ENCODE measurements at places on chromosomes 7 and 10.

GRCh38 chr7:107269790-107270189, 101.0 kb downstream of the HBP1 start:
- DNase-seq: no peak

DNA sequence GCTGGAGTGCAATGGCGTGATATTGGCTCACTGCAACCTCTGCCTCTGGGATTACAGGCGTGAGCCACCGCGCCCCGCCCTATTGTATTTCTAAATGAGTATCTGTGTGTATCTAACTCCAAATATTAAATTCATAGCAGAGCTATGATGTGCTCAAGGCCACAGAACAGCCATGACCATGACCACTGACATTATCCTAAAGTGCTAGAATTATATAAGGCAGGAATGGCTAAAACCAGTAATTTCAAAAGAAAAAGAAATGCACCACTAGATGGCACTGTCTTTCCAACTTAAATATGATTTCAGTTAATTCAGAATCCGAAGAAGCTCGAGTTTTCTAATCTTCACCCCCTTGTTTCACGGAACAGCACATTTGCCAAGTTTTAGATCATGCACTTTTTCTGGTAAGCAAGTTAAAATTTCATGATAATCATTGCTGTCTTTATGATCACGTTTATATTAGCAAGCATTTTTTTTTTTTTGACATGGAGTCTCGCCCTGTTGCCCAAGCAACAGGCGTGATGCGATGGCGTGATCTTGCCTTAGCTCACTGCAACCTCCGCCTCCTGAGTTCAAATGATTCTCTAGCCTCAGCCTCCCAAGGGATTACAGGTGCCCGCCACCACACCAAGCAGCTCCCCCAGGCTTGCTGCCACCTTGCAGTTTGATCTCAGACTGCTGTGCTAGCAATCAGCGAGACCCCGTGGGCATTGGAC, 65.3 kb downstream of the OR13A1 start:
- peak; percentile 34 for DNase-seq

- no peak for DNase-seq
Observed at GRCh38 chr10:128211064-128211504, 84.9 kb upstream of the MKI67 start.

GRCh38 chr10:113961182-113962031, 82.3 kb upstream of the ADRB1 start:
- DNase-seq: no peak

DNA sequence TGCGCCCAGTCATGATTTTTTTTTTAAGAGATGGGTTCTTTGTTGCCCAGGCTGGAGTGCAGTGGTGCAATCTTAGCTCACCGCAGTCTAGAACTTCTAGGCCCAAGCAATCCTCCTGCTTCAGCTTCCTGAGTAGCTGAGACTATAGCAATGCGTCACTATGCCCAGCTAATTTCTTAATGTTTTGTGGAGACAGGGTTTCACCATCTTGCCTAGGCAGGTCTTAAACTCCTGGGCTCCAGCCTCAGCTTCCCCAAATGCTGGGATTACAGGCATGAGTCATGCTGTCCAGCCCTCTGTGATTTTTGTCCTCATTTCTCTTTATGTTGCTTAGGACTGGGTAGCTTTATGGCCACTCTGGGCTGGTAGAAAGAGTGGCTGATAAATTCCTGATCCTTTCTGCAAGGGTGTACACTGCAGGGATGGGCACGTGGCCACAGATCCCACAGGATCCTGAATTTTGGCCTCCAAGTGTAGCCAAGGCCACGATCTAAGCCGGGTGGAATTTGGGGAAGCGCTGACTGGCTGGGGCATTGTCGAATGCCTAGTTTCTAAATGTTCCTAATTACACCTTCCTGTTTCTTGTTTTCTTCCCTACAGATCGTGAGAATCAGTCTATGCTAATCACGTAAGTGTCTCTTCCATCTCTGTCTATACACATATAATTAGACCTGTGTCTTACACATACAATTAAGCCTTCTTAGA, 24.1 kb upstream of the MYH16 start:
- DNase-seq: no peak

- DNase-seq: no peak
Observed at GRCh38 chr7:144991041-144991440, 155.2 kb upstream of the TPK1 start.

DNA sequence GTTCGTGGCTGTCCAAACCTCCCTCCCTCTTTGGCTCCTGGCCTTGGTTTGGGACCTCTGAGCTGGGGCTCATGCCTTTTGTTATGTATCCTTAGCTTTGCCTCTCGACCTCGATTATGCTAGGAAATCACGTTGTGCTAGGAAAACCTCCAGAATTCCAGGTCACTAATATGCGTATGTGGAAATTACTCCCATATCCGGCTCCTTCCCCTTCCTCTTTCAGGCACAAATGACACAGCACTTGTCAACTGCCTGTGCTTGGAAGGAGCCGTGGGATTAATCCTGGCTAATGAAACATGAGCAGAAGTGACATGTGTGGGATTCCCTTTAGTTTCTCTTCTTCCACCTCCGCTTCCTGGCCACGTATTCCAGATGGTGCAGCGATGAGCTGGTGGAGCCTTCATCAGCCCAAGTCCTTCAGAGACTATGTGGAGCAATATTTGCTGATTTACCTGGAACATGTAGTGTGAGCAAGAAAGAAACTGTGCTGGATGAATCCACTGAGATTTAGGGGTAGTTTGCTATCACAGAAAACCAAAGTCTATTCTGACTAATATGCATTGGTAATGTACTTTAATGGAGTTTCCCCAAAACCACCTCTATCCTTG, 149.2 kb downstream of the REEP3 start:
- DNase-seq: no peak

DNA sequence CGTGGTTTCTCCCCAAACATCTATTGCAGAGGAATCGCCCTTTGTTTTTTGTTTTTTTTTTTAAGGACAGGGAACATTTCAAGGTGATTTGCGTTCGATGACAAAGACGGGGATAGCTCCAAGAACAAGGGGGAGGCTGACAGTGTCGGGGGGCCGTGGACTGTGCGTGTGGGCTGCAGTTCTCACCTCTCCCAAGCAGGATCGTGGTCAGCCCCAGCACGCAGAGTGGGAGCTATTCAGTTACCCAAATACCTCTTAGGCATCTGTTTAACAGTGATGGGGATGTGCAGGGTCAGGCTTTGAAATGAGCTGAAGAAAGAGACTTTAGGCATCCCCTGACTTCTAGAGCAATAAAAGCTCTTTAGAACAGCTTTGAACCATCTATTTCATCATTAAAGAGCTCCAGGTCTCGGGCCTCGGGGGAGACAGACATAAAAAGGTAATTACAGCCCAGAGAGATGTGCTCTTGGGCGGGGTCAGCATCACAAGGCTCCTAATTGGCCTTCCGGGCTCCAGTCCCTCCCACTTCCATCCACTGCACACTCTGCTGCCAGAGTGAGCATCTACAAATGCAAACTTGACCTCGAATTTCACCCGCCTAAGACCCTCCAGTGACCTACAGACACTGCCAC, 97.3 kb downstream of the MYL10 start:
- no peak for DNase-seq

- DNase-seq: no peak
Observed at GRCh38 chr7:99095698-99096097, 48.2 kb downstream of the SMURF1 start.

GRCh38 chr10:132591166-132591971, 53.8 kb downstream of the INPP5A start:
- no peak for DNase-seq
